NCI-H226 (cell line): ENCODE measurements at places on chromosomes 16 and 17.
A peak's percentile ranks its signal among the peaks of the same experiment; 100 is the strongest.

DNA sequence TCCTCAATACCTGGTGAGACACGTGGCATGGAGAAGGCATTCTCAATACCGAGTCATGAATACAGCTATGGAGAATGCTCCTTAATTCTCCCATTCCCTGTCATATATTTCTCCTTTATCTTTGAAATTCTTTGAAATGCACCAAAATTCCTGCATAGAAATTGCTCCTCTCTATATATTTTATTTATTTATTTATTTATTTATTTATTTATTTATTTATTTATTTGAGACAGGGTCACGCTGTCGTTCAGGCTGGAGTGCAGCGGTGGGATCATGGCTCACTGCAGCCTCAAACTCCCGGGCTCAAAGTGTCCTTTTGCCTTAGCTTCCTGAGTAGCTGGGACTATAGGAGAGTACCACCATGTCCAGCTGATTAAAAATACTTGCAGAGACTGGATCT lies 190.3 kb upstream of the MAF start:
- DNase-seq: no peak

DNA sequence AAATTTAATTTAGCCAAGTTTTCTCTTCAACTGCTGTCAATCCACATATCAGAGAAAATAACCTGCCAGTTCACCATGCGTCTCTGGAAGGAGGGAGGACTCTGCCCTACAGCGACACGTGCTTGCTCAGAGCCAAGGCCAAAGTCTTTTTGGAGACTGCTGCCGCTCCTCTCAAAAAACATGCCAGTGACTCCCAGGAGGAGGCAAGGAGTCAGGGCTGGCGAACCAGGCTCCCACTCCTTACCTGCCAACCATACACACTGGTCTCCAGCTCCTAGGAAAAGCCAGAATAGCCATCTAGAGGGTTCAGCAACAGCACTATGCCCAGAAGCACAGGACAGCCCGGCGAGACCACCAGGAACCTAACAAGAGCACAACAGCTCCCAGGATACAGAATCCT lies 73.0 kb downstream of the ANKRD11 start:
- DNase-seq: no peak

- no peak for DNase-seq
Measured at GRCh38 chr17:36675250-36675649, 73.9 kb downstream of the MRM1 start.

DNA sequence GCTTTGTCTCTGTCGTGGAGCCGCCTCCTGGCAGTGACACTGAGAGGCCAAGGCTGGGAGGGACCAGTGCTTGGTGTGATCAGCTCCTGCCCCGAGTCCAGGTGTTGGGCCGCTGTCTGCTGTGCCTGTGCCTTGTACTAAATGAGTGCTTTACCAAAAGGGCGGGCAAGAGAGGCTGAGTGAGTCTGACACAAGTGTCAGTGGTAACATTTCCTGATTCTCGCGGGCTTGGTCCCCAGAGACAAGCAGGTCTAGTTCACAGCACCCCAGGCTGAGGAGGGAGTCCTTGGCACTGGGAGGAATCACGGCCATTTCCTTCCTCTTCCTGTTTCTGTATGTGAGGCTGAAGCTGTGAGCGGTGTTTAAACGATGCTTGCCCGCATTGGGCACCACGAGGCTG lies 30.2 kb downstream of the PLD6 start:
- no peak for DNase-seq

- no peak for DNase-seq
Measured at GRCh38 chr16:20271893-20272292, 55.4 kb downstream of the GP2 start.

DNA sequence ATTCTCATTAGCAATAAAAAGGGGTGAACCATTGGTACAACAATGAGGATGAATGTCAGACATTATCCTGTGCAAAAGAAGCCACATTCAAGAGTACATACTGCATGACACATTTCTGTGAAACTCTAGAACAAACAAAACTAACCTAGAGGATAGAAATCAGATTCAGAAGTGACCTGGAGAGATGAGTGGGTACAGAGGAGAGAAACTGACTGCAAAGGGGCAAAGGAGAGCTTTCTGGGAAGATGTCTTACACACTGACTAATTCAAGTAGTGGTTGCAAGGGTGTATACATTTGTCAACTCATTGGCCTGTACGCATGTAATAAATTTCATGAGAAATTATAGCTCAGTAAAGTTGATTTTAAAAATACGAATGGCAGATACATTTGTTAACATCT lies 115.6 kb downstream of the GAS7 start:
- no peak for DNase-seq

GRCh38 chr17:71505200-71505599 lies 615.6 kb upstream of the SOX9 start:
- peak; percentile 16 for DNase-seq

DNA sequence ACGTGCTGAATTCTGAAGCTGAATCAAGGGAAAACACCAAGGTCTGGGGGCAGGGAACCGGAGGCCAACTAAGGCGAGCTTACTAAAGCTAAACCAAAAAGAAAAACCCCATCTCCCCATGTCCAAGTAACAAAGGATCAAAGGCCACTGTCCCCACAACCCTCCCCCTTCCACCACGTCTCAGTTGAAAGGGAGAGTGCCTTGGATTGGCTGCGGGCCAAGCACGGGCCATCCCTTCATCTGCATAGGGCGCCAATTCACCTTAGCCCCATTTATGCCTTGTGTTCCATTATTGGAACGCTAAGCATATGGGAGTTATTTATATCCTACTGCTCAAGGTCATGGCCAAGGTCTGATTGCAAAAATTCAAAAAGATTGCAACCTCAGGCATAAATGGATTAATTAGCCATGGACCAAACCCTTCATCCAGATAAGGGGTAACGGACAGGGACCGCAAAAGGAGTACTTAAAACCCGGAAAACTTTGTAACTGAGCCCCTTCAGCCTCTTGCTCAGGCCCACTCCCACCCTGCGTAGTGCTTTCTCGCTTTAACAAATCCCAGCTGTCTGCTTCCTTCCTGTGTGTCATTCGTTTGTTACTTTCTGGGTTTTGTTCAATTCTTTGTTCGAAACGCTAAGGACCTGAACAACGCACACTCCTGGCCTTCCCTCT lies 740 bp upstream of the ATP6V0D1 start:
- DNase-seq: no peak

GRCh38 chr17:49455272-49455861 lies 39.7 kb upstream of the NGFR start:
- no peak for DNase-seq

DNA sequence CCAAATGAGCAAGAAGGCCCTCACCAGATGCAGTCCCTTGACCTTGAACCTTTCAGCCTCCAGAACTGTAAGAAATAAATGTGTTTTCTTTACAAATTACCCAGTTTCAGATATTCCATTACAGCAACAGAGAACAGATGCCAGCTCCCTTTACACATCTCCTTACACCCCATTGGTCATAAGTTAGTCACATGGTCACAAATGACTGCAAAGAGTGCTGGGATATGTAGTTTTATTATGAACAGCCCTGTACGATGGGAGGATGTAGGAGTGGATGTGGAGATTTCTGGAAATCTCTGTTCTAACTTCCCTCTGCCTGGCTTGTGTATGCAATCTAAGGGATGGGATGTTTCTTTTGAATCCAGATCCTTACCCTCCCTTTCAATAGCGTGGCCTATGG lies 13.3 kb upstream of the RPL38 start:
- DNase-seq: peak; percentile 46

GRCh38 chr17:9771465-9771864 lies 19.9 kb downstream of the DHRS7C start:
- DNase-seq: no peak

DNA sequence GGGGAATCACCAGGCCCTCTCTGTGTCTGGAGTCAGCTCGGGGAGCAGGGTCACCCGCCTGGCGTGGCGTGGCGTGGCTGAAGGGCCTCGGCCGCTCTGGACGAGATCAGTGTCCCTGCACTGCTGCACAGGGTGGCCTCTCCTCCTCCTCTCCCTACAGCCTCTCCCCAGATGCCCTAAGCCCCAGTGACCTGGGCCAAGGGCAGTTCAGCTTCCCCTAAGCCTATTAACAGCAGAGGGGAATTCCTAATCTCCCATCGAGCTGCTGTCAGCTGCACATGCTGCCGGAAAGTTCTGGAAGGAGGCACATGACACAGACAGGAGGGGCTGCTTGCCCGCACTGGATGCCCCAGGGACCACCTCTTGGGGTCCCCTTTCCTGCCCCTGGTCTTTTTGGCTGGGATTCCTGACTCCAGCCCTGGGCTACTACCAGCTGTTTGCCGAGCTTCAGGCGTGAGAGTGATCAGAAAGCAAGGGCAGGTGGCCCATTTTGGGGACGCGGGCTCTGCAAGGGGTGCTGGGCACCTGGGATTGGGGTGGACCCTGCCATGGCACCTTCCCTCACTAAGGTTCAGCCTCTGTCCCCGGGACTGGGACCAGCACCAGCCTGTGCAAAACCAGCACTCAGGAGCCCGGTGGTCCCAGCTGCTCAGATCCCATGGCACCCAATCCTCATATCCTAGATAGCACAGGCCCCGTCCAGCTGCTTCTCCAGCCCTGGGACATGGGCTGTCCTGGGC lies 794 bp downstream of the PDE6G start:
- DNase-seq: no peak

GRCh38 chr16:62041401-62041800 lies 5.2 kb upstream of the CDH8 start:
- peak; percentile 52 for DNase-seq

- no peak for DNase-seq
Measured at GRCh38 chr16:87145181-87146176, 171.7 kb downstream of the C16orf95 start.

DNA sequence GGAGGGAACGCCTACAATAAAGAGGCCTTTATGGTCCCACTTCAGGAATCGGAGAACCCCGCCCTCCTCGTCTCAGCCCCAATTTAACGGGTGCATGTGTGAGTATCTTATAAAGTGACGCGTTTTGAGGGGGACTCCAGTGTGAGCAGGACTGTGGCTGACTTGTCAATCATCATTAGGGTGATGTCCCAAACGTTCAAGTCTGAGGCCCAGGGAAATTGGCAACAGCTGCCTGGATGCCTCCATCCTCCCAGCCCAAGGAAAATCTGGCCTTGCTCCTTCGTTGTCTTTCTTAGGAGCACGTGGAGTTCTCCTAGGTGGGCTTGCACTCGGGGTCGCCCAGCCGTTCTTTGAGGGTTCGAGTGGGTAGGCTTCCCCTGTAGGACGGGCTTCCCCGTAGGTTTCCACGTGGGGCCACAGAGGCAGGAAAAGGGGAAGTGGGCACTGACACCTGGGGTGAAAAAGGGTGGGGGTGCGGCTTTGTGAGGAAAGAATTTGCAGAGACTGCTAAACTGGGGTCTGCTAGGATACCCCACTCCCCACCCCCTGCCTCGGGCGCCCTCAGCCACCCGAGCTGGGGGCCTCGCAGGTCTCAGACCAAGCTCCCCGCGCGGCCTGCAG lies 561 bp upstream of the HERPUD1 start:
- DNase-seq: no peak

GRCh38 chr16:67040906-67041305 lies 12.0 kb downstream of the CBFB start:
- DNase-seq: no peak

GRCh38 chr17:40735016-40735415 lies 20.1 kb downstream of the KRT25 start:
- no peak for DNase-seq

- peak; percentile 76 for DNase-seq
Measured at GRCh38 chr17:16419929-16420271, 4.5 kb downstream of the TRPV2 start.

DNA sequence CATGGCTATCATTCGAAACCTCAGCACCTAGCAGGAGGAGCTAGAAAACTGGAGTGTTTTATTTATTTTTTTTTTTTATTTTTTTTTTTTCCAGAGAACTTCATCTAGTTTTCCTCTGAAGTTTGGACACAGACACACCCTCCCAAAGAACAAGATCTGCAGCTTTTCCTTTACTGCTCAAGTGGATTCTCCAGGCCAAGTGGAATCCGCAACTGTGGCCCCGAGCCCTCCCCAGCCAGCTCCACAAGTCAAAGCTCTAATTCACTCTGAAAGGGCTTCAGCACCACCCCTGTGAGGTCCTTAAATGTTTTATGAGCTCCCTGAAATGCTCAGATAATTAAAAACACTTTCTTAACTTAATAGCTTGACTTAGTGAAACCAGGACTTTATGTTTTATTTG lies 332.1 kb upstream of the DYNLRB2 start:
- no peak for DNase-seq

GRCh38 chr17:61128661-61129115 lies 271.0 kb upstream of the TBX2 start:
- no peak for DNase-seq

- no peak for DNase-seq
Measured at GRCh38 chr17:29574732-29575510, 6.4 kb downstream of the TP53I13 start.

DNA sequence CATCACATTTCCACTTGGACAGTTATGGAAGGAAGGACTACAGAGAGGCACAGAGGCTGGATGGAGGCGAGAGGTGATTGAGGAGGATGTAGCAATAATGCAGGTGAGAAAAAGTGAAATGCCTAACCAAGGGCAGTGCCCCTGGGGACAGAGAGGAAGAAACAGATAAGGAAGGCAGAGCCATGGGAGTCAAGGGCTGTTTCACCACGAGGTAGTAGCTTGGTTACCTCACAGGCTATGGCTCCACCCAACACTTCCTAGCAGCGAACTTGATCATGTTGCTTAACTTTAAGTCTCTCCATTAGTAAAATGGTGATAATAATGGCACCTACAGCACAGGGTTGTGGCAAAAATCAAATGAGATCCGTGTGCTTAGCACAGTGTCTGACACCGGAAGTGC lies 83.9 kb downstream of the YPEL2 start:
- DNase-seq: no peak

- DNase-seq: no peak
Measured at GRCh38 chr16:50390371-50390771, 21.6 kb upstream of the BRD7 start.

DNA sequence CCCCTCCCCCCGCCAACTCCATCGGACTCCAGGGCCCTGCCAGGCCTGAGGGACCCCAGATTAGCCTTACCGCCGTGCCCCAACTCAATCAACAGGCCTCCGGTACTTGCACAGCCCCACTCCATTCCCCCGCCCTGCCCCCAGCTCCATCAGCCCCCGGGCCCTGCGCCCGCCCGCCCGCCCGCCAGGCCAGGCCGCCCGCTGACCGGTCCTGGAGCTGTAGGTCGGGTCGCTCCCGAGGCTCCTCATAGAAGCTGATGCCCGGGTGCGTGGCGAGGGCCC lies 308 bp downstream of the GTF3C1 start:
- DNase-seq: no peak
